ENCODE measurements at places on chromosomes 6 and 20.

- DNase-seq = no peak
Measured at GRCh38 chr6:168049706-168050224, 29.2 kb downstream of the FRMD1 start.

GRCh38 chr6:9085054-9085708 is 649.8 kb upstream of the SLC35B3 start:
- no peak for DNase-seq

DNA sequence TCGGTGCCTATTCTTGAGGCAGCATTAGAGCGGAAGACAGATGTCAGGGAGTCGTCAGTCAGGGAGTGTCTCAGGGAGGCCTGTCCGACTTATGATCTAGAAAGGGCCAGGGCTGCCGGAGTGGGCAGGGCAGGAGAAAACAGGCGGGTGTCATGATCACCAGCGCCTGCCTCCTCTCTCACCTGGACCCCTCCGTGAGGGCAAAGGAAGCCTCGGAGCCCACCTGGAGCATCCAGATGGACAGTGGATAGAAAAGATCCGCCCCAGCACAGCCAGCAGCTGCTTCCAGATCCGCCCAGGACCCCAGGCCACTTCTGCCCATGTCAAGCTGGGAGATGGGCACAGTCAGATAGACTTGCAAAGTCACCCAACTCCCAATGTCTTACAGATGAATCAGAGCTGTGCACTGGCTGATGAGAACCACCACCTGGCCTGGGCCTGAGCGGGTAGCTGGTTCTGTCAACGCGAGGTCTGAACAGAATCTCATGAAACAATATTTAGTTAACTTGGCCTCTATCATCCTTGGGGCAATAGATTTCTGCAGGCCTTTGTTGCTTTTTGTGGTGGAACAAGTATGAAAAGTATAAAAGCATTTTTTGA is 22.2 kb downstream of the PSMG4 start:
- no peak for DNase-seq

DNA sequence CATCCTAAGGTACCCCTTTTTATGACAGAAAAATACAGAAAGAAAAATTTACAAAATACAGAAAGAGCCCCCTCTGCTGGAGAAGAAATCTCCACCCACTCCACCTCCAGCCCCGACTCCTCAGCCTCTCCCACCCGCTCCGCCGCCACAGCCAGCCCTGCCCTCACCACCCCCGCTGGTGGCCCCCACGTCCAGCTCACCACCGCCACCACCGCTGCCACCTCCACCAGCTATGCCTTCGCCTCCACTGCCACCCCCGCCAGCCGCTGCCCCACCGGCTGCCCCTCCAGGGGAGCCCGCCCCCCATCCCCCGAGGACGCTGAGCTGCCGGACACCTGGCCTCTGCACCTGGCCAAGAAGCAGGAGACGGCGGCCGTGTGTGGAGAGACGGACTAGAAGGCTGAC is 17.7 kb downstream of the WFDC2 start:
- no peak for DNase-seq

DNA sequence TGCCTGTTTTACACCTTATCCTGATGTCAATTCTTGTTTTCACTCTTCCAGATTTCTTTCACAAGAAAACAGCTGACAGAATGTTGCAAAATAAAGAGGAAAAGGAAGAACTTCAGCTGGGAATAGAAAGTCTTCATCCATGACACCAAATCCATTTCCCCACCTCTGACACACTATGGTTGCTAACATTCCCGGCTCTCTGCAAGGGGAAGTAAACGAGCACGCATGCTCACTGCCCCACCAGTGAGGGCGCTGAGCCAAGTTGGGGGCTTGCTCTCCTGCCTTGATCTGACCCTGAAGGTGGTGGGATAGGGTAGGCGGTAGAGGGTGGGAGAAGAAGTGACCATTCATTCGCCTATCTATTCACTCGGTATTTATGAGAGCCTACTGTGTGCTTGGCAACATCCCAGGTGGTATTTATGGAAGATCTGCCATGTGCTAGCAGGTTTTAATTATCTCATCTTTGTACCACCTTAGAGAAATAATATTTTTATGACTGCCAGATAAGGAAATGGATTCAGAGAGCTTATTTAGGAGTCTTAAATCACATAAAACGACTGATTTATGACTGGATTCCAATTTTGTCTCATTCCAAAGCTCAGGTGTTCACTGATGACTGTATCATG is 206.2 kb downstream of the FOXC1 start:
- DNase-seq = no peak

DNA sequence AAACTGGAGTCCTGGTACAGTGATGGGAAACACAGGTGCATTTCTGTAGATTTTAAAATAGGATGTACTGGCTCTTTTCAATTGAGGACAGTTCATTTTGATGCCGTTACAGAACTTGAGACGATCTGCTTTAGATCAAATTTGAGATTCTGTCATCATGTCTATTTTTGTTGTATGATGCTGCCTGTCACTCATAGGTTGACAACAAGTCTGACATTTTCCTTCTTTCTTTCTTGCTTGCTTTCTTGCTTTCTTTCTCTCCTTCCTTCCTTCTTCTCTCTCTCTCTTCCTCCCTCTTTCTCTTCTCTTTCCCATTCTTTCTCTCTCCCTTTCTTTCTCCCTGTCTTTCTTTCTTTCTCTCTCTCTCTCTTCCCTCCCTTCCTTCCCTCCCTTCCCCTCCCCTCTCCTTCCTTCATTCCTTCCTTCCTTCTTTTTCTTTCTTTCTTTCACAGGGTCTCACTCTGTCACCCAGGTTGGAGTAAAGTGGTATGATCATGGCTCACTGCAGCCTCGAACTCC is 152.6 kb upstream of the SGK1 start:
- no peak for DNase-seq

DNA sequence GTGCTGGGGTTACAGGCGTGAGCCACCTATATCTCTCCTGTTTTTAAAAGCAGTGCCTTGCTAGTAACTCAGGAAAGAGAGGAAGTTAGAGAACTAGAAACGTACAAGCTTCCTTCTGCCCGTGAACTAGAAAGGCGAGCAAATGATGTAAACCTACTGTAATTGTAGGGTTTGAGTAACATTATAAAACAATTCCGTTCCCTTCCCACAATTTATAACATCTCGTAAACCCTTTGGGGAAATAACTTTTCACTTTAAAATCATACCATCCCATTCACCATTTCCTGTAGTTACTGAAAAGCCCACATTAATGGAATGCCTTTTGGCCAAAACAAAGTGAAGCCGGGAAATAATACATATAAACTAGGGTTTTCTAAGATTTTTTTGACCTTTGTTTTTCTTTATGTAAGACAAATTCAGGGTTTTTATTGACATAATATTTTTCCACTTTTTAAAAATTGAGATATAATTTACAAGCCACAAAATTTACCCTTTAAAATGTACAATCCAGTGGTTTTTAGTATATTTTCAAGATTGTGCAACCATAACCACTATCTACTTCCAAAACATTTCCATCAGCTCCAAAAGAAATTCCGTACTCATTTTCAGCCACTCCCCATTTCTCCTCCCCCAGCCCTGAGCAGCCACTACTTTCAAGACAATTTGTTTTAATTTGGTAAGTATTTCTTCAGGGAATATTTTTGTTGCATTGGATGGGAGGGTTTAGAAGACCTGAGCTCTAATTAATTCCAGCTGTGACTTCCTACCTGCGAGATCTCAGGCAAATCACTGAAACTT is 175.1 kb upstream of the PDE10A start:
- DNase-seq = no peak

GRCh38 chr20:45779011-45779915 is 12.4 kb downstream of the WFDC3 start:
- no peak for DNase-seq

- DNase-seq = no peak
Measured at GRCh38 chr20:49545572-49545971, 22.4 kb downstream of the PTGIS start.

DNA sequence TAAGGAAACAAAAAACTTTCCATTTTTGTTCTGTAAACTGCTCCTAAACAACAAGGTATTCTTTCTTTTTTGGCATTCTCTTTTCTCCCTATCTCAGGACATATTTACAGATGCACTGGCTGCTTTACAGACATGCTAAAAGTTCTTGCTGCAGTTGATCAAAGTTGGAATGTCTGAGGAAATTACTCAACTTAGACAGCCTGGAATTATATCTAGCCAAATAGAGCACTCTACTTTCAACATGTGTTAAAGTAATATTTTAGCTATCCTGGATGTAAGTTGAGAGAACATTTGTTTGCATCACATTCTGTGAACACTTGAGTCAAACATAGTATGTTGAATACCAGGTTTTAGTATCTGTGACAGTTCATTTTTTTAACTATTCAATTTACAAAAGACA is 24.8 kb downstream of the TASP1 start:
- no peak for DNase-seq

DNA sequence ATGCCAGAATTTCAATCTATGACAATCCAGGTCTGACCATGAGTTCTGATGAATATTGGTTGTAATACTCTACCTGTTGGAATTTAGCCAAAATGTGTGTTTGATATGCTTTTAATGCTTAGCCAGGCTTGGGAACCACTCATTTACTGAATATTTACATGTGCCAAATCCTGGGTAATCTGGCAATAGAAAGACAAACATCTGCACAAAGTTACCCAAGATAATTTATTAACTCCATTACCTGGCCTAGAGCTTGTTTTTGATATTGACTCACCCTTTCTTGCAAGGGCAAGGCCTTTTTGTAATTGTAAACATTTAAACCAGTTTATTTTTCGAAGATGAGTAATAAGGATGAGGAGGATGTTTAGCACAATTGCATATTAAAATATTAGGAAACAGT is 13.5 kb upstream of the CD2AP start:
- DNase-seq = no peak

GRCh38 chr20:6827472-6827871 is 60.0 kb downstream of the BMP2 start:
- DNase-seq = no peak

GRCh38 chr20:46188866-46189541 is 70.9 kb downstream of the CD40 start:
- no peak for DNase-seq

GRCh38 chr6:141552463-141552862 is 580.3 kb upstream of the GJE1 start:
- DNase-seq = no peak

GRCh38 chr6:2839195-2839981 is 2.3 kb downstream of the SERPINB1 start:
- DNase-seq = no peak

- no peak for DNase-seq
Measured at GRCh38 chr6:6319952-6320811, at the start of gene F13A1. Gene F13A1 (minus strand): TSS chr6:6320662. CDS start chr6:6318664, 1,998 bp downstream.

DNA sequence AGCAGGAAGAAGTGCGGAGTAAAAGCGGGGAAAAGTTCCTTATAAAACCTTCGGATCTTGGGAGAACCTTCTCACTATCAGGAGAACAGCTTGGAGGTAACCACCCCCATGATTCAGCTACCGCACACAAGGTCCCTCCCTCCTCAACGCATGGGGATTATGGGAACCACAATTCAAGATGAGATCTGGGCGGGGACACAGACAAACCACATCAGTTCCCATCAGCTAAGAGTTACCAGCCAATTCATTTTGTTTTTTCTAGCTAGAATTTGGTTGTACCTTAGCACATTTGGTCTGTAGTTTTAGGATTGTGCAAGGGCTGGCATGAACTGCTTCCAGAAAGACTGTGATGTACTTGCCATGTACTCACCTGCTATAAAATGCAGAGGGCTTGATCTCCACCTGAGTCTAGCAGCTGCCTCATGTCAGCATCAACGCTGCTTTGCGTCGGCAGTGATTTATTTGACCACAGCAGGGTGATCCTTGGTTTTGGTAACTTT is 94.7 kb upstream of the SLC2A12 start:
- no peak for DNase-seq

- no peak for DNase-seq
Measured at GRCh38 chr6:151001387-151002056, 136.0 kb downstream of the MTHFD1L start.

GRCh38 chr6:87436435-87436834 is 28.7 kb downstream of the CFAP206 start:
- DNase-seq = peak; percentile 14

GRCh38 chr6:41182069-41183034 is 18.6 kb downstream of the TREML2 start:
- peak; percentile 24 for DNase-seq

DNA sequence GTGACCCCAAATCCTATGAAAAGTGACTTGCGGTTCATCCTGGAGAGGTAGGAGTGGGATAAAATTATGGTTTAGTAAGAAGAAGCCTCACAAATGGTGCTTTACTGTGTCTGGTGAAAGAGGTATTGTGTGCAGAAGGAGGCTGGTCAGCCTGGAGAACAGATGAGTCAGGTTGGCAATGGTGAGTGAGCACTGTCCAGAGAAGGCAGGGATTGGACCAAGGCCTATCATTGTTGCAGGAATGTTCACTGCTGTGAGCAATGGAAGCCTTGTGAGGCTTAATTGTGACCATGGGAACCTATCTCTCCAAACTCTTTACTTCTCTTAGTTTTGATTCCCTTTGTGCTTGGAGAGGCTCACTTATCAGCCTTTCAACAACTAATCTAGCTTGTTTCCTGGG is 89.0 kb upstream of the KCNK16 start:
- DNase-seq = no peak

DNA sequence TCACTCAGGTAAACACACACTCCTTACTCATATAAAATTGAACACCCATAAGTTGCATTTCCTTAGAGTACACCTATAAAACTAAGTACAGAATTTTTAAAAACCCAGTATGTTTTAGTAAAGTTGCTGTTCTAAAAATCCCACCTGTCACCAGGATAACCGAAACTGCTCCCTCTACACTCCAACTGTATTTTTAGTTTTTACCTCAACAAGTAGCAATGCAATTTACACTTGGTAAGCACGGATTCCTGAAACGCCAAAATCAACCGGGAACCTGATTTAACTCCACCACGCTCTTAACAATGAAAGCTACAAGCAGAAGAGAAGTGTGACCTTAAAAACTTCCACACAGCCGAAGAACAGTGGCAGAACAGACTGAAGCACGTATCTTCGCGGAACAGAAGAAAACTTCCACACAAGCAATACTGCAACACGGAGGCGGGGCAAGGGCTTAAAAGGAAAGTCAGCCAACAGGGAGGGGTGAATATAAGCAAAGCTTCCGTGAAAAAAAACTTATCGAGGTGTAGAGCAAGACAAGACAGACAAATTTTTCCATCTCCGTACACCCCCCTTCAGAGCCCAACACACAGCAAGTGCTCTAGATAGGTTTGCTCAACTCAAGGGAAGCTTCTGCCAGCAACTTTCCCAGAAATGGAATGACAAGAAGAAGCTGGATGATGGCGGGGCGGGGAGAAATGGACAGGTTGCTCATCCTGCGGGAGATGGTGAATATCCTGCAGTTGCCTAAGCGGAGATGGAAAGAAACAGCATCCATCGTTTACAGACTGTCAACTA is 1.4 kb downstream of the STAU1 start:
- DNase-seq = peak; percentile 18

- DNase-seq = no peak
Measured at GRCh38 chr6:64712606-64713005, 994.4 kb downstream of the EYS start.

- no peak for DNase-seq
Measured at GRCh38 chr6:11615214-11615602, 77.7 kb downstream of the TMEM170B start.

- DNase-seq = no peak
Measured at GRCh38 chr6:158043586-158044524, 62.2 kb downstream of the SYNJ2 start.

GRCh38 chr6:136118787-136119186 is 131.3 kb downstream of the MTFR2 start:
- DNase-seq = no peak

GRCh38 chr6:16654701-16655100 is 106.6 kb downstream of the ATXN1 start:
- DNase-seq = no peak

GRCh38 chr6:120405947-120406346 is 928.3 kb downstream of the TBC1D32 start:
- no peak for DNase-seq

Measured in T-helper 17 cell (primary cell).